ENCODE measurements at places on chromosomes 7 and 10.

GRCh38 chr10:42795701-42796100 lies 13.1 kb downstream of the BMS1 start:
- no peak for DNase-seq

- DNase-seq = no peak
These were observed 154.9 kb upstream of the TNRC18 start for GRCh38 chr7:5578495-5578894.

GRCh38 chr7:146116521-146117222 lies at the start of gene CNTNAP2:
Gene CNTNAP2, plus strand, starts transcription at chr7:146116801. Its CDS starts 76 bp downstream, at chr7:146116877.
- peak; percentile 88 for DNase-seq

- DNase-seq = no peak
These were observed 149.1 kb upstream of the PRKCQ start for GRCh38 chr10:6729071-6729774.

- no peak for DNase-seq
These were observed 147.1 kb upstream of the LRRN3 start for GRCh38 chr7:110943701-110944345.

DNA sequence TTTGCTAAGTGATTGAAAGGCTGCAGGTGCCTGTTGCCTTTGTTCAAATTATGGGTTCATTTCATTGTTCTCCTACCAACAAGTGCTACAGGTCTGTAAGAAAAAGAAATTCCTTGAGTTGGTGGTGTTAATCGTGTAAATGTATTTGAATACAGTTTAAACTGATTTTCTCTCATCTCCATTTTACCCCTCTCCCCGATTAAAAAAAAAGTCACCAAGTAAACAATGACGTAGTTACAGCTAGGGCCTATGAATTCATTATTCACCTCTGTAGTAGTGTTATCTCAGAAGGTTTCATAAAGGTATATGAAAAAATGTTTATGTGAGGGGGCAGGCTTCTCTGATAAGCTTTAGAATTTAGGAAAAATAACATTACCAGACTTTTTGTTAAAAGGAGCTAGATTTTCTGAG lies 1.1 kb downstream of the REEP3 start:
- DNase-seq = no peak

DNA sequence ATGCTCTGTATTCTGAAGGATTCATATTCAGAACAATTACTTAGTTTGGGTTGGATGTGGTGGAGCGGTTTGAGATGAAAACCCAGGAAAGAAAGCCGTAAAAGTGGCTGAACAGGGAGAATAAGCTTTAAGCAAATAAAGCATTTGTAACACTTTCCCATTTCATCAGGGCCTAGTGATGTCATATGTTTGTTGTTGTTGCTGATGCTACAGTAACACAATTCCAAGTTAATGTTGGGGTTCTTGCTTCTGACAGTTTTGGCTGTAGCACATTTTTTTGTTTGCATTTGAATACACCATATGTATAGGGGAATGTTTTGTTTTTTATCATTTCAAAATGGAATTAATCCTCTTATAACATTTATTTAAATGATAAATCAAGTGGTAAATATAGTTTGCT lies 40.4 kb upstream of the EPHB6 start:
- no peak for DNase-seq

- no peak for DNase-seq
These were observed 1.6 kb downstream of the DOCK1 start for GRCh38 chr10:126906704-126907422.

GRCh38 chr10:76628801-76629200 lies 1008.8 kb downstream of the KCNMA1 start:
- no peak for DNase-seq

- no peak for DNase-seq
These were observed 47.9 kb downstream of the PIP4K2A start for GRCh38 chr10:22666287-22667092.

- DNase-seq = no peak
These were observed 1.4 kb upstream of the HOXA6 start for GRCh38 chr7:27148756-27149641.

- DNase-seq = no peak
These were observed 255.6 kb downstream of the OTUD1 start for GRCh38 chr10:23694446-23694920.

- no peak for DNase-seq
These were observed 5.0 kb upstream of the ANKRD61 start for GRCh38 chr7:6026011-6026819.

- DNase-seq = peak; percentile 10
These were observed 56.7 kb upstream of the SEPHS1 start for GRCh38 chr10:13404791-13405190.

GRCh38 chr10:110212119-110213006 lies 5.0 kb downstream of the MXI1 start:
- no peak for DNase-seq
